ENCODE measurements at places on chromosomes 2 and 18.

DNA sequence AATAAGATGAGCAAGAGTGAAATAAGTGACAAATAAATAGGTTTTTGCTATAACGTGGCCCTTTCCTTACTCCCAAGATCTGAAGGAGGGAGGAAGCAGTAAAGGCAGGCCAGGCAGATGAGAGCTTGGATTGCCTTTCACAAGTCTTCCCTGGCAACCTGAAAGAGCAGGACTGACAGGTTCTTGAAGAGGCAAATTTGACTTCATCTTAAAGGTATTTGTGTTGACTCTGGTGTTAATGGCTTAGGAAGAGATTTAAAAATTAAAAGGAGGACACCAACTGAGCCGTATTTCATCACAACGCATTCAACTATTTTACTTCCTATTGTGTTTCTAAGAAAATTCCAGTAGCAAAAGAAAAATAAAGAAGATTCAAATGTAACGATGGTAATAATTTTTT lies 3.2 kb downstream of the STRN start:
- no peak for DNase-seq

DNA sequence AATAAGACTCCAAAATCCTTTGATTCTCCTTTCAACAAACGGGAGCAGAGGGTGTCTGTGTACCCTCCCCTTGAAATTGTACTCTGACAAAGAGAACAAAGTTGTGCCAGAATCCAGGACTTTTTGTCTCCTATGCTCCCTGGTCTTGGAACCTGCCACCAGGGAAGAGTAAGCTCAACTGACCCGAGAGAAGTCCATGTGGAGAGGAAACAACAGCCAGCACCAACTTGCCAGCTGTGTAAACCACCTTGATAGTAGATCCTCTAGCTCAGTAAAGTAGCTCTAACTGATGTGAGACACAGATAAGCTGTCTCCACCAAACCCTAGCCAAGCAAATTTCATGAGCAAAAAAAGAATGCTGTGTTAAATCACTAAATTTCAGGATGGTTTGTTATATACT lies 46.9 kb downstream of the LNPK start:
- no peak for DNase-seq

DNA sequence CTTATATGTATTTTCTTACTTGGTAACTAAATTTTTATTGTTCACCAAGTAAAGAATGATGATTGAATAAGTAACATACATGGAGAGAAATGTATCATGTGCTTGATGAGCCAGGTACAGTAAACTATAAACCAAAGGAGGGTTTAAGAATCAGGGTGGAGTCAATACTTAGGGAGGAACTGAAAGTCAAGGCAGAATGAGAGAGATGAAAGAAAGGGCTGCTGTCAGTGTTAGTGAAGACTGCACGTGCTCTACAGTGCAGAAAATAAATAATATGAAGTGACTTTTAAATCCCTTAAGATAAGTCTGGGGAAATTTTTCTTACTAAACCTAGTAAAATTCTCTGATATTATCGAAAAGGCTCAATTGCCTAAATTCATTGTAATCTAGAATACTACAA lies 986.0 kb downstream of the DSC3 start:
- DNase-seq = no peak

- DNase-seq = no peak
These were observed 1386.4 kb upstream of the ZEB2 start for GRCh38 chr2:145906354-145906753.

- no peak for DNase-seq
These were observed 5.0 kb downstream of the ACKR3 start for GRCh38 chr2:236574424-236575145.

Measured in activated T-cell treated with anti-CD3 and anti-CD28 coated beads for 24 hours (primary cell).